Activated CD4-positive, alpha-beta T cell treated with anti-CD3 and anti-CD28 coated beads for 24 hours (primary cell): ENCODE measurements at places on chromosomes 6 and 20.

GRCh38 chr6:127279815-127280214 lies 13.2 kb downstream of the RNF146 start:
- no peak for DNase-seq

GRCh38 chr6:96211341-96211740 lies 195.6 kb downstream of the FUT9 start:
- no peak for DNase-seq

- DNase-seq, result no peak
These were observed 3.0 kb upstream of the SDCBP2 start for GRCh38 chr20:1331801-1332453.

- no peak for DNase-seq
These were observed 24.7 kb downstream of the DACT2 start for GRCh38 chr6:168294901-168295300.

DNA sequence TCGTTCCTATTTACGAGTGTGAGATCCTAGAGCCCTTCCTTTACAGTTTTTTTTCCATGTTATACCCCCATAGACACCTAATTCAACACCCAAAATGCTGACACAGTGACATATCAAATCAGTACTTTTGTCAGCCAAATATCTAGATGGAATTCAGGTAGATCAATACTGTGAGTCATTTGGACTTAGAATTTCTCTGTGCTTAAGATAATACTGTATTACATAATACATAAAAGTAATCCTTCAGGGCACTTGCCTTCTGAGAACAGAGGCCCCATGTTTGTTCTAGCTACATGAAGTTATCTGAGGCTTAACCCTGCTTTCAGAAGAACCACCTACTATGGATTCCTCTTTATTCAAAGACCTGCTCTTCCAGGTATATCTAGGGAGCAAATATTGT lies 623.1 kb downstream of the PHF3 start:
- no peak for DNase-seq

DNA sequence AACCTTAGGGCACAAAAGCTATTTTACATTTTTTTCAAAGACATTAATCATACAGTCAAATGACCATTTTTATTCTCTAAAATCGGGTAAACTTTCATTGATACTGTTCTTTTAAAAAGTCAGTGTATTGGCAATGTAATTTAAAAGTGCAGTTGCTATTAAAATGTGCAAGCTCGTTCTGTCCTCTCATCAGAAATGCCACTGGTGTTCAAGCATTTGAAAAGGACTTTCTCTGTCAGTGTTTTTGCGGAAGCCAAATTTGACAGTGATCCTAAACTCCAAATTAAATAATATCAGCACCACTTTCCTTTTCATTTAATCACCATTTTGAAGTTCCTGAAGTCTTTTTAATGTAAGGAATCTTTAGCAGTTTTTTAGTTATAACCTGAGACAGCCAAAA lies 69.6 kb downstream of the AFG1L start:
- no peak for DNase-seq
